ENCODE measurements at places on chromosomes 4 and X.

GRCh38 chrX:43423876-43424275, 232.2 kb upstream of the MAOA start:
- no peak for DNase-seq

DNA sequence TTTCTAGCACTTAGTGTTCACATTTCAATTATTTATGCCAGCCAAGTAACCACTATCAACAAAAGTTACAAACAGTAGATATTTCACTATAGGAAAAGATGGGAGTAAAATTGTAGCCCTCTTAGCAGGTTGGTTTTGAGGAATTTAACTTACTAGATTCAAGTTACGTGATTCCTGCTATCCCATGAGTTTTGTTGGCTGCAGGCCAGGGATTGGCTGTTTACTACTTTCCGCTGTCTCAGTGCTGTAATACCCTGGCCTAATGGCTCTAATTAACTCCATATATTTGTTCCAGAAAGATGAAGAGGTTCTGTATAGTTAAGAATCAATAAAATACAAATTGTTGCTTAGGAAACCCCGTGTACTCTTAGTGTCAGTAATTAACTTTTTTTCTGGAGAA, 55.5 kb upstream of the MAGED1 start:
- DNase-seq: no peak

GRCh38 chr4:76980261-76980660, 30.7 kb downstream of the SEPTIN11 start:
- DNase-seq: no peak

DNA sequence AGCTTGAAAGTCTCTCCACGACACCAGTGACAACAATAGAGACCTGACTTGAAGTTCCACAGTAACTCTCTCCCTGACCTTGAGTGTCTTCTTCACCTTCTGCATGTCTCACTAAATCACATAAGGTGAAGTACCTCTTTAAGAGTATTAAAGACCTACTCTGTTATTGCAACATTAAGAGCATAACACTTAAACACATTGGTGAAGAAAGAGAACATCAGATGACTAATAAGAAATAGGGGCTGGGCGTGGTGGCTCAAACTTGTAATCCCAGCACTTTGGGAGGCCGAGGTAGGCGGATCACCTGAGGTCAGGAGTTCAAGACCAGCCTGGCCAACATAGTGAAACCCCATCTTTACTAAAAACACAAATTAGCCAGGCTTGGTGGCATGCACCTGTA, 33.9 kb upstream of the MAPK10 start:
- no peak for DNase-seq

GRCh38 chr4:137768196-137768595, 235.9 kb upstream of the PCDH18 start:
- DNase-seq: no peak

DNA sequence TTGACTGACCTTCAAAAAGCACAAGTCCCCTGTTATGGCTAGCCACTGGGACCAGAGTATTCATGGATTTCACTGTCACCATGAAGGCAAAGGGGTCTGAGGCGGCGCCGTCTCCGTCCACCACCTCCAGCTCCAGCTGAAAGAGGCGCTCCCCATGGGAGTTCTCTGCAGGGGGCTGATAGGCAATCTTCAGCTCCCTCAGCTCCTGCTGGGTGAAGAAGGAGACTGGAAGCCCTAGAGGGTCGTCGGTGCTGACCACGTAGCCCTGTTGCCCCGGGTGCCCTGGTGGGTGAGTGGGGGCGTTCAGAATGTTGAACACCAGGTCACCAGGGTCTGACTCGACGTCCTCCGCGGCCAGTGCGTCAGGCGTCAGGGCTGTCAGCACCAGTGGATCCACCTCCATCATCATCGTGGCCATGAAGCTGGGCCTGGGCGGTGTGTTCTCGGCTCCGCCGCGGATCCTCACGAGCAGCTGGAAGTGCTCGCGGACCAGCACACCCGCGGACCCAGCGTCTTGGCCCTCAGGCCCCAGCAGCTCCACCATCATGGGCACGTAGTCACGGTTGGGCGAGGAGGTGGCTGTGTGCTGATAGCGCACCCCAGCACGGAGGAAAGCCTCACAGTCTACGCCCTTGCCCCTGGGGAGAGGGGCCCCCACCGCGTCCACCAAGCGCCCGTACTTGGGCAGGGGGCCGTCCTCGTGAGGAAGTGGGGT, 987 bp downstream of the FREM3 start:
- DNase-seq: no peak

- DNase-seq: no peak
Measured at GRCh38 chrX:17373337-17373736, 1.7 kb upstream of the NHS start.

DNA sequence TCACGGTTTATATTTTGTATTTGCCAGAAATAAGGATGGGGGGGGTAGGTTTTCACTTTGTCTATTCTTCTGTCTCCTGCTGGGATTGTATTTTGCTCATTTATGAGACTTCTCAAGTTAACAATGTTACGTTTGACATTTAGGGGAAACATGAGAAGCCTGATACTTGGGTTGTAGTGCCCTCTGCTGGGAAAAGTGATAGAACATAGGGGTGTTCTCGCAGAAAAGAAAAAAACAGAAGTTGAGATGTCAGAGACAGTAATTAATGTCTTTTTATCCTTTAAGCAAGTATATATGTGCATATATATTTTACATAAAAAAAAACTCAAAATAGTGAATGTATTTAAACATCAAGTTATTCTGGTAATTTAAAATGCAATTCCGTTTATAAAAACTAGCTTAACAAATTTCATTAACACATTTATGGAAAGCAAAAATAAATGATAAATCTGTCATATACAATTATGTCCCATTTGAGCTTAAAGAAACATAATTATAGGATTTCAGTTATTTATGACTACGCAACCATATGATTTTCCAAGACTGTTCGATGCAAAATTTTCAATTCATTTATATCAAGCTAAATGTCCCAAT, 46.0 kb upstream of the TMPRSS11F start:
- no peak for DNase-seq

GRCh38 chr4:94406668-94407437, 44.9 kb upstream of the PDLIM5 start:
- DNase-seq: peak; percentile 72

DNA sequence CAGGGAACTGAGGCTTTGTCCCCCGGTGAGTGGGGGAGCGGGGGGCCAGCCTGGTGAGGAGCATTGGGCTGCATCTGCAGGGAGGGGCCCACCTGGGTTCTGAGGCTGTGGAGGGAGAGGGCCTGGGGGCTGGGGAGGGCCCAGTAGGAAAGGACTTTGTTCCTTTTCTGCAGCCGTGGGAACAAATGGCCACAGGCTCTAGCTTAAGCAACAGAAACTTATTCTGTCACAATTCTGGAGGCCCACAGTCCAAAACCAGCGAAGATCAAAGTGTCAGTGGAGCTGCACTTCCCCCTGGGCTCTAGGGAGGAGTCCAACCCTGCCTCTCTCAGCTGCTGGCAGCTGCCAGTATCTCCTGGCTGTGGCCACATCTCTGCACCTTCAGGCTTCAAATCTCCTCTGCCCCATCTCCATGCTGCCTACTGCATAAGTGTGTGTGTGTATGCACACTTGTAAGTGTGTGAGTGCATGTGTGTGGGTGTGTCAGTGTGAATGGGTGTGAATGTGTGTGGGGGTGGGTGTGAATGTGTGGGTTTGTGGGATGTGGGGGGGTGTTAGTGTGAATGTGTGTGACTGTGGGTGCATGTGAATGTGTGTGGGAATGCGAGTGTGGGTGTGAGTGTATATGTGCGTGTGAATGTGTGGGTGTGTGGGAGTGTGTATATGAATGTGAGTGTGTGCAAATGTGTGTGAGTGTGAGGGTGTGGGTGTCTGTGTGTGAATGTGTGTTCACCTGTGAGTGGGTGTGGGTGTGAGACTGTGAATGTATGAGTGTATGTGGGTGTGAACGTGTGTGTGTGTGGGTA, 204.5 kb upstream of the PSAPL1 start:
- no peak for DNase-seq

GRCh38 chrX:118116713-118117550, at the start of gene KLHL13:
Gene KLHL13 (minus strand): TSS chrX:118116810. CDS start chrX:118028473, 88,337 bp downstream.
- peak; percentile 4 for DNase-seq

DNA sequence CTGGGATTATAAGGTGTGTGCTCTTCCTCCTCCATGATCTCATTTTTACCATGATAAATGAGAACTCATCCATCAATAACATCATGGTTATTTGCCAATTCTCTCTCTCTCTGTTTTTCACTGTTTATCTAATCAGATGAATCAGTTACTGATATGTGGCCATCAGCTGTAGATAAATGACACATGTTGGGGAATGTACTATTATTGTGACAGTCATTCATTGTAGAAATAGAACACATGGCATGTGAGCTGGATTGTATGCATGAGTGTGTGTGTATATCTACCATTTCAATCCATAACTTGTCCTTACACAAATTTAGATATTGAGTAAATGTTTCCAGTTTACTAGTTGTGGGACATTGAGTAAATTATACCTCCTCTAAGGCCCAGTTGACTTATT, 53.0 kb downstream of the OSTC start:
- no peak for DNase-seq

DNA sequence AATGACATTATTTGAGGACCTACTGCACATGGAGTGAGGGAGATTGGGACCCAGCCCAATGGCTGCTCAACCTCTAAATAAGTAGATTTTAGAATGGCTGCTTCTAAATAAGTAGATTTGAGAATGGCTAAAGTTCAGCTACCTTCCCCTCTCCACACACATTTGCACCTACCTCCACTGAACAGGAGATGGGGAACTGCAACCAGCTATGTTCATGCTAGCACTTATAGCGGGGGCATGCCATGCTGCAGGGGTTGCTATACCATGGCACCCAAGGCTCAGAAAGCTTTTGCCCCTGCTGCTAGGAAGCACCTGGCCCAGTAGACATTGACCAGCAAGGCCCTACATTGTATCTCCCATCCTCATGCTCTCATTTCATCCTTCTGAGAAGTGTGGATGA, 70.2 kb upstream of the MAOA start:
- DNase-seq: no peak

DNA sequence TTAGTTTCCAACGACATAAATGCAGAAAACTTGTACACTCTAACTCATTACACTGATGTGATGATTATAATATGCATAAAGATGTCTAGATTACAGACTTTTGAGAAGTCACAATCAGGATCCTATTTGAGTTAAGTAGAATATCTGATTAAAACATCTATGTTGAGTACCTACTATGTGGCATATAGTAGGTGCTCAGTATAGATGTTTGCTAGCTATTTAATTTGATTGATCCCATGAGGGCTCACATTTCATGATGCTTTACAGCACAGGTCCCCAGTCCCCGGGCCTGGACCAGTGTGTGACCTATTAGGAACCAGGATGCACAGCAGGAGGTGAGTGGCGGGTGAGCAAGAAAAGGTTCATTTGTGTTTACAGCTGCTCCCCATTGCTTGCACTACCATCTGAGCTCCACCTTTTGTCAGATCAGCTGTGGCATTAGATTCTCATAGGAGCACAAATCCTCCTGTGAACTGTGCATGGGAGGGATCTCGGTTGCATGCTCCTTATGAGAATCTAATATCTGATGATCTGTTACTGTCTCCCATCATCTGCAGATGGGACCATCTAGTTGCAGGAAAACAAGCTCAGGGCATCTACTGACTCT, 33.0 kb upstream of the CXCL8 start:
- no peak for DNase-seq

DNA sequence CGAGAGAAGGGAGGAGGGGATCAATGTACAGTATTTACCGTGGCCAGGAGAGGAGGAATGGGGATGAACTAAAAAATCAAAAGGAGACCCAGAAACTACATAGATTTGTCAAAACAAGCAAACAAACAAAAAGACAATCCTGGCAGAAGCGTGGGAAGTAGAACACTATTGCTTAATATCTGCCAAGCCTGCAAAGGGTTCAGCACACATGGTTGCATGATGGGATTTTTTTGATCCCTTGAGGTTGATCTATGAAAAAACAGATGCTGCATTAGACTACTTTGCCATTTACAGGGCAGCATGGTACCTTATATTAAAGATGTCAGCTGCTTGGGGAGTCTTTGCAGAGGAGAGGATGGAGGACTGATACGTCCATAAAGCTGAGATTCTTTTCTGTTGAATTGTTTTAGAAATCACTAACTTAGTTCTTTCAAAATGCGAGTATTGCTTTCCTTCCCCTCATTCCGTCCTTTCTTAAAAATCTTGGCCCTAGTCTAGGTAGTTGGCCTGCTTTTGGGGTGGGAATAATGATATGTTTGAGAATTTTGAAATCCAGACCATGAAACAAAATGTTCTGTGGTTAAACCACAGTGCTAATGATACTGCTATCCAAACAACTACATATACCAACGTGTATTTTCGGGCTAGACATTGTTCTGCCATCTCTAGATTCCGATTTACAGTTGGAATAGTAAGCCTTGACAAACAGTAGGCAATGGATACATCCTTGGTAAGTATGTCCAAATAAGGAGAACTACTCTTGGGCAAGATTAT, 39.6 kb upstream of the TMEM150C start:
- no peak for DNase-seq

Measured in substantia nigra (tissue), 51 donors.